ENCODE measurements at places on chromosomes 3 and 15.

DNA sequence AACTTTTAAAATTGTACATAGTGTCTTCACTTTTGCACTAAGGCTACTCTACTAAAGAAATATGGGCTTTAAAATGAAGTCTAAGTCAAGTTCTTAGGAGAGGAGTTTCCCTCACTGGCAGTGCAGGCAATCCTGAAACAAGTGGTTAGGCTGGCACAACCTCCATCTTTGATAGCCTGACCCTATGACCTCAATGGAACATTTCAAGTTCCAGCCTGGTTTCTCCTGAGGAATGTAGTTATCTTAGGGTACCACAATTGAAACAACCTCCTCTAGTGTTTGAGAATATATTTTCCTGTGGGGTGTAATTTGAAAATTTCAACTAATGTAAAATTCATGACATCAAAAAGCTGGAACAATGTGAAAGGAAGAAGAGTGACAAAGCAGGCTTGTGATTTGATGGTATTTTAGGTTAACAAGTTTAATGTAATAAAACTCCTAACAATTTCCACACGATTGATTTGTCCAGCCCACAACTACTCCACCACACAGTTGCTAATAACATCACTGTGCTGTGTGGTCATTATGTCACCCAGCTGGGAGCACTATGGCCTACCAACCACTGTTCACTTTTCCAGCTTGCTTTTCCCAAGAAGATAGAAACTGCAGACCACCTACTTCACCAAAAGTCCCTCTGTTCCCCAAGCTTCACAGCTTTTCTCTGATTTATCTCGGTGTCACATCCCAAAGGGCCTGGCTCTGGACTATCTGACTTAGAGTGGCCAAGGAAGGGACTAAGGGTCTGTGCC lies 1.8 kb downstream of the WWTR1 start:
- no peak for DNase-seq

DNA sequence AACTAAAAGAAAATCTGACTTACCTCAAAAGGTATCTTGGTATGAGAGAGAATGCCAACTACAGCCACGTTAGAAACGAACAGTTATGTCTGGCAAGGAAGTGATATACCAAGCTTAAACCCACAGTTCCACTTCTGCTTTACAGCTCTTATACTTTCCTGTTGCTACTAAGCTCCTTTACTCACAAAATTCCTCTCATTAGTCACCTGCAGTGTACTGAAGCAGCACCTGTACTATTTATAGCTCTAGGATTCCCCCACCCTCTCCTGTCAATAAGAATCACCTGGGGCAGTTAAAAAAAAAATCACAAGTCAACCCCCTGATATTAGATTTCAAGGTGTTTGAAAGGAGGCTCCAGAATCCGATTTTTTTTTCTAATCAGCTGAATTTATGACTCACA lies 2.9 kb upstream of the TMEM266 start:
- DNase-seq = no peak

- DNase-seq = no peak
These were observed 26.5 kb downstream of the RTP1 start for GRCh38 chr3:187223799-187224198.

DNA sequence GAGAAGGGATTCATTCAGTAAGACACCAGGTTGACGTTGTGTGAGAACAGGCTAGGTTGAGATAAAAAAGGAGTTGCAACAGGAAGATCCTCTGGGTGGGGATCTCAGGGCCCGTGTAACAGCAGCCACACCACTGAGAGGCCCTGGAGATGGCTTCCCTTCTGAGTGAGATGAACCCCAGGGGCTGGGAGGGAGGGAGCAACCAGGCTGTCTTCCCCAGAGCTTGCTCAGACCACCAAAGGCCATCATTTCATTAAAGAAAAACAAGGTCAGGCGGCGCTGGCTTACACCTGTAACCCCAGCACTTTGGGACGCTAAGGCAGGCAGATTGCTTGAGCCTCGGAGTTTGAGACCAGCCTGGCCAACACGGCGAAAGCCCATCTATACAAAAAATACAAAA lies 187.7 kb downstream of the ATP10A start:
- no peak for DNase-seq

GRCh38 chr3:59126446-59126845 lies 76.6 kb upstream of the CFAP20DC start:
- no peak for DNase-seq

DNA sequence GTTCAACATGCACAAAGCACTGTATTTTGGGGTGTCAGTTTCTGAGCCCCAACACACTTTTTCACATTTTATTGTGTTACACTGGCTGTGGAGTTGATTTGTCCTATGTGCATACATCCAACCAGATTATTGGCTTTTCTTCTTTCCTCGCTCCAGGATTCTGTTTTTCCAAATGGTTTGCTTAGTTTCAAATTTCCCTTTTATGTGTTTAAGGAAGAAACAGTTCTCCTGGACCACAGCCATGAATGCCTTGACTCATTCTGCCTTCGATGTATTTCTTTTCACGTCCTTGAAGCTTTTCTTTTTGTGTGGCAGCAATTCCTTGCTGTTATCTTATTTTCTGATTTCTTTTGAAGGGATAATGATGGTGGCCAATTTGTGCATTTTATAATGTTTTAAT lies 53.8 kb downstream of the CACNA2D3 start:
- no peak for DNase-seq

GRCh38 chr15:79035111-79035601 lies 55.4 kb downstream of the RASGRF1 start:
- no peak for DNase-seq

DNA sequence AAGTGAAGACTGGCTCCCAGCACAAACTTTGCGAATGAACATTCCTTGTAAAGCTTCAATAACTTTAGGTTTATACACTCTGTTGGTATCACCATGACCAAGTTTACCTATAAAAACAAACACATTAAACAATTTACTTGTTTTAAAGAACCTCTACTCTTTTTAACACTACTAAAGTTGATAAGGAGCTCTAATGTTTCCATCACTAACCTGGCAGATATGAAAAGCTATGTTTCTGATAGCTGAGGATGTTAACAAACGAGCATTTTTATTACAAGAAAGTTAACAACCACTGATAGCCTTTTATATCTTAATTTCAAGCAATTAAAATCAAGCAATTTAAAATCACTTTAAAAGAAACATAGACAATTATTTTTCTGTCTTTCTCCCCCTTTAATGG lies 80.8 kb downstream of the HERC1 start:
- DNase-seq = no peak

DNA sequence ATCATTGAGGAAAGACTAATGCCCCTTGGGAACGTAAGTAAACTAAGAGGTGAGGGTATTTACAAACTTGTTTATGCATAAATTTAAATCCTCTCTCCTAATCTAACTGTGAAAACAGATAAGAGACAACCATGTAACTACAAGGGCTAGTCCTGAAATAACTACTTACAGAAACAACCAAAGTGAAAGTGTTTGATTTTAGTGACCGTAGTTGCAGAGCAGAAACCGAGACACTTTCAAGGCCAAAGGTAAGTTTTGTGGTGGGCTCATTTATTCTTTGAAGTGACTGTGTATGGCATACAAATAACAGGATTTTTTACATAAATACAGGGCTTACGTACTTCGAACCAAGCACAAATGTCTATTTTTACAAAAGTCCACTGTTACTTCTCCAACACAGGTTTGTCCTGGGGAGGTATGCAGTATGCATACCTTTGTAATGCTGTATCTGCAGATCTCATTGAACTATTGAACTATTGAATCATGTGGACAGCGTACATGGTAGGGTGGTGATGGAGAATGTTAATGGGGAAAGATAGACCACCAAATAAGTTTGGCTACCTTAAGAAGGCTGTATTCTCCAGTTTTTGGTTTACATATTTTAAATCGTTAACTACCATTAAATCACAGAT lies 99.6 kb upstream of the RBMS3 start:
- no peak for DNase-seq

GRCh38 chr3:196688349-196688748 lies 23.7 kb downstream of the CEP19 start:
- DNase-seq = no peak

DNA sequence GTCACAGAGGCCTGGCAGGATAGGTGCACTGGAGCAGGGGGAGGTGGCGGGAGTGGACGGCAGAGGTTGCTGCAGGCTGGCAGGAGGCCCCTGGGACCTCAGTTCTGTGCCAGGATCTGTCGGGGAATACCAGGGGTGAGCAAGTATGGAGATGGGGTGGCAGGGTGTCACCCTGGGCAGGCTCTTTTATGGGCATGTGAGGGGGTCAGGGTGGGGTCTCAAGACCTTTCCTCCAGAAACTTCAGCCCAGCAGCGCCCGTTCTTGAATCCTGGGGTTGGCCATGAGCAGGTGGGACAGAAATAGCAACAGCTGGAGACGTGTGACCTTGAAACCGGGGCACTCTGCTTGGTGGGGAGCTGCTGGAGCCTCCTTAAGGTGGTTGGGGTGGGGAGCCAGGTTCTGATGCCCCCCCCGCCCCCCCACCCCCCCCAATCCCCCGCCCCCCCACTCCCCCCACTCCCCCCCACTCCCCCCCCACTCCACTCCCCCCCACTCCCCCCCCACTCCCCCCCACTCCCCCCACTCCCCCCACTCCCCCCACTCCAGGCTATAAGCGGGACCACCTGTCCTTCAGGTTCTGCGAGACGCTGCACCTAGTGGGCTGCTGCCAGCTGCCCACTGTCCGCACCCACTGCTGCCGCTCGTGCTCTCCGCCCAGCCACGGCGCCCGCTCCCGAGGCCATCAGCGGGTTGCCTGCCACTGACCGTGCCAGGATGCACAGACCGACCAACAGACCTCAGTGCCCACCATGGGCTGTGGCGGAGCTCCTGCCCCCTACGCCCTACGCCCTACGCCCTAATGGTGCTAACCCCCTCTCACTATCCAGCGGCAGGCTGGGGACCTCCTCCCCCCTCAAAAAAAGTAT lies 84.9 kb downstream of the TBC1D2B start:
- no peak for DNase-seq
